GM04504 (cell line): ENCODE measurements at places on chromosomes 3 and 15.
A peak's percentile ranks its signal among the peaks of the same experiment; 100 is the strongest.

DNA sequence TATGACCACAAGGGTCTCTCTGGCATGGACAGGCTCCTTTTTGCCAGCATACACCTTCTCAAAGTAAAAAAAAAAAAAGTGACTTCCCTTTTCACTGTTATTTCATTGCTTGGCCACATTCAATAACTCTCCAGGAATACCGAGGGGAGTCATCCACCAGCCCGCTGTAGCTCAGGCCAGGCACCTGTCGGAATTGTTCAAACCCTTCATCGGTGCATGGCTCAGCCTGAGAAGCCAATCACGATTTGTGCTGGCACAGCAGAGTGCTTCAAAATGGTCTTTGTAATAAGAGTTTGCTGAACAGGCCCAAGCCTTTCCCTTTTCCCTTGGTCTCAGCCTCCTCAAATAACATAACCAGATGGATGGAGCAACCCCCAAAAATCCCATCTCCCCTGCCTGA, 145.4 kb downstream of the PDZRN3 start:
- no peak for DNase-seq

GRCh38 chr3:171313702-171314101, 146.5 kb downstream of the TNIK start:
- DNase-seq = no peak

DNA sequence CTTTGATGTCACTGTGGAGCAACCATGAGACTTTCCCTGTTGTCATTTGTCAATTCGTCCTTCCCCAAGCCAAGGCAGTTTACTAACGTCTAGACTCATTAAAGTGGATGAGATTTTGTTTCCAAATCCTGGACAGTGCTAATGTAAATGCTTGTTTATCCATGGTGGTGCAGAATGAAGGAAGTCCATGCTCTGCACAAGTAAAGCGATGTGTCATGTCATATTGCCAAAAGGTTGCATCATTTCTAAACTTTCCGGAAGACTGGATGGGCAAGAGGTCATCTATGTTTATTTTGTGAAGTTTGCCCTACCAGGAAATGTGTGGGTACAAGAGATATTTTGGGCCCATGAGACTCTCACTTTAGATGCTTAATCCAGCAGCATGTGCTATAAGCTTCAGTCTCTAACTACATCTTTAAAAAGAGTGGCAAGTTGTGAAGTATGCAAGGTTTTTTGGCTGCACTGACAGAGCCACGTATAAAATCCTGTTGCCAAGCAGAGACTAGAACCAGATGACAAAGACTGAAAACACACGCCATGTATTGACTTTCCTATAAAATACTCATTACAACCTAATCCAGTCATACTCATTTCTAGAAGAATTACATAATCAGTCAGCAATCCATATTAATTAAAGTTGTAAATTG, 72.1 kb upstream of the FNDC3B start:
- DNase-seq = peak; percentile 86

GRCh38 chr3:66717806-66718205, 217.0 kb upstream of the LRIG1 start:
- DNase-seq = no peak

DNA sequence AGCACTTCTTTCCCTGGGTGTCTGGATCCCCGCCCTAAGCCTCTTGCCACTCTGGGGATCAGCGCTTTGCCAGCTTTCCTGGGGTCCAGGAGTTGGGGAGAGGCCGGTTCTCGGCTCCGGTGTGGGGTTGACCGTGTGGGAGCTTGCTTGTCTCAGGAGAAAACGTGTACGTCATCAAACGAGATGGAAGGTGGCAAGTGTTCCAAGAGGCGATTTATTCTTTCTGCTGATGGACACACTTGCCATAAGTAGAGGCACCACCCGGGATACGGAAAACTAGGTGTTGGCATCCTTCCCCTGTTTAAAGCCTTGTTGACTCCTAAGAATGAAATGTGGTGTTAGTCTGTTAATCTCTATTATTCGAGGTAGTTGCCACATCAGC, 295 bp downstream of the ZWILCH start:
- DNase-seq = no peak

- DNase-seq = no peak
Observed at GRCh38 chr15:27722102-27722501, 377.0 kb downstream of the OCA2 start.

DNA sequence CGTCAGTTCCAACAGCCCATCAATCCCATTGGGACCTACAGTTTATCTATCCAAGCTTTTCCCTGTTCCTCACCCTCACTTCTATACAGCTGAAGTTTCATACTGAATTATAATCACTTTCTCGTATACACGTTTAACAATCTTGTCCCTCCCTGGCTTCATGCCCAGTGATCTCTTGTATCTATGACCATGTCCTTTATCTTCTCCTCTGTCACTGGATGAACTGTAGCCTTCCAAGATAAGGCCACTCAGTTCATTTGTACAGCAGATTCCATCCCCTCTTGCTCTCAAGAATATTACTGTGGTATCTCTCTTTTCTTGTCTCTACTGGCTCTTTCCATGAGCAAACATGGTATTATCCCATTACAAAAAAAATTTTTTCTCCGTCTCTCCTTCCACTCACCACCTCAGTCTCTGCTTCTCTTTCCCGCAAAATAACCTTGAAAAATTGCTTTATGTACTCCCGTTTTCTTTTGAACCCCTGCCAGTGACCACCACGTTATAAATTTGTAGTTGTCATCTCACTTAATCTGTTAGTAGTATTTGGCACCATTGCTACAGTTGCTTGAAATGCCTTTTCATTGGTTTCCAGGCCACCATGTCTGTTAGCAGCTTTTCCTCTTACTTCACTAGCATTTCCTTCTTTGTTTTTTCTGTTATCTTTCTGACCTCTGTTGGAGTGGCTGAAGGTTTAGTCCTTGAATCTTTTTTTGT, 9.4 kb downstream of the CTNNB1 start:
- DNase-seq = no peak

DNA sequence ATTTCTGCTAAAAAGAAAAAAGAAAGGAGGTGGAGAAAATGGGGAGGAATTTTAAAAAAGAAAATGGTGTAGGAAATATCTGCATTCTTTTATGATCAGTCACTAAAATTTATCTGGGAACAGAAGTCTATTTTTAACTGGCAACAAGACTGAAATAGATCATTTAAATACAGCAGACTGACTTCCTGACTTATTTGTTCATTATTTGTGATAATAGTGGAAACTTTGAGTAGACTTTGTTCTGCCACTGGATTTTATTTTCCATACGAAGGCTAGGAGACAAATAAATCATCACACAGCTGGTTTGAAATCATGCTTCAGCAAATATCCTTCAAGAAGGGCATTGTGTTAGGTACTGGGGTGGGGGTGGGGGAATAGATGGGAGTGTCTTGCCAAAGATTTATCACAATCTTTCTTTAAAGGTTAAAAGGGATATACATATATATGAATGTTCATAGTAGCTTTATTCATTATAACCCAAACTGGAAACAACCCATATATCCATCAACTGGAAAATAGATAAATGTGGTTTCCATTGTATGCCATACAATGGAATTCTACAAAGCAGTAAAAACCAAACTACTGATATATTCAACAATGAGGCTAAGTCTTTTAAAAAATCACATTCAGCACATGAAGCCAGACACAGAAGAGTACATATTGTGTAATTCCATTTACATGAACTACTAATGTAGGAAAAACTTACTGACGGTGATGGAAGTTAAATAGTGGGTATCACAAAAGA, 4.7 kb upstream of the CLASP2 start:
- DNase-seq = no peak

DNA sequence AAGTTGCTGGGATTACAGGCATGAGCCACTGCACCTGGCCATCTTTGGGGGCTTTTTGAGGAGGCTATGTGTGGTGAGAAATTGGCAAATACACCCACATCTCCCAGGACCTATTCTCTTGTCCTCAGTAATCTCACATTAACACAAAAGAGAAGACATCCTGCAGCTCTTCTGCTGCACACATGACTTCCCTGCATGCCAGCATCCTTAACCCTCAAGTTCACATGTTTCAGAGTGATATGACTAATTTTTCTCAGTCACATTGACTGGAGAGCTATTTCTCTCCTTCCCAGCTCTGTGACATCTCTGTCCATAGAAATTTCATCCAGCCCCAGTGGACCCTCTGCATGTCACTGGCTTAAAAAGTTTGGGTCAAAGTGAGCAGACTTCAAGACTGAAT, 1.9 kb upstream of the SKIC8 start:
- DNase-seq = no peak

GRCh38 chr3:28050885-28051284, 190.5 kb upstream of the CMC1 start:
- DNase-seq = peak; percentile 62

DNA sequence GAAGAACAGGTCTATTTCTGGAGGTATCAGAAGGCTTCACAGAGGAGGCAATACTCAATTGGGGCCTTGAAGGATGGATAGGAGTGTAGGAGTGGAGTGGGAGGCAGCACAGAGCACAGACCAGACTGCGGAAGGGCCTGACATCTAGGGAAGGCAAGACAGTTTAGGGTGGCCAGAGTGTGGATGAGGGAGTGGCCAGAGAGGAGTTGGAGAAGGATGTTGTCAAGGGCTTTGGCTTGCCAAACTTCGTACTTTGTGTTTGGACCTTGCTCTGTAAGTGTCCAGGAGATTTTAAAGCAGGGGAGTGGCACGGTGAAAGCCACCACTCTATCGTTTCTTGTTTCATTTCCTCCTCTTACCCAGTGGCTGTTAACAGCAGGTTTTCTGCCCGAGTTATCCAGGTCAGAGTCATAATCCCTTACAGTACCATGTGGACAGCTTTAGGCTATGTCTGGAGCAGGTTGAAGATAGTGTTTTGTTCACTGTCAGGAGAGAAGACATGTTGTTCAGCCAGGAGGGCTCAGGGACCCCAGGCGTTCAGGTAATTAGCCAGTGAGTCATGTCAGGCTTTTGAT, 12.3 kb downstream of the SMAD3 start:
- DNase-seq = no peak

GRCh38 chr3:133673746-133674145, 12.0 kb upstream of the TOPBP1 start:
- no peak for DNase-seq

DNA sequence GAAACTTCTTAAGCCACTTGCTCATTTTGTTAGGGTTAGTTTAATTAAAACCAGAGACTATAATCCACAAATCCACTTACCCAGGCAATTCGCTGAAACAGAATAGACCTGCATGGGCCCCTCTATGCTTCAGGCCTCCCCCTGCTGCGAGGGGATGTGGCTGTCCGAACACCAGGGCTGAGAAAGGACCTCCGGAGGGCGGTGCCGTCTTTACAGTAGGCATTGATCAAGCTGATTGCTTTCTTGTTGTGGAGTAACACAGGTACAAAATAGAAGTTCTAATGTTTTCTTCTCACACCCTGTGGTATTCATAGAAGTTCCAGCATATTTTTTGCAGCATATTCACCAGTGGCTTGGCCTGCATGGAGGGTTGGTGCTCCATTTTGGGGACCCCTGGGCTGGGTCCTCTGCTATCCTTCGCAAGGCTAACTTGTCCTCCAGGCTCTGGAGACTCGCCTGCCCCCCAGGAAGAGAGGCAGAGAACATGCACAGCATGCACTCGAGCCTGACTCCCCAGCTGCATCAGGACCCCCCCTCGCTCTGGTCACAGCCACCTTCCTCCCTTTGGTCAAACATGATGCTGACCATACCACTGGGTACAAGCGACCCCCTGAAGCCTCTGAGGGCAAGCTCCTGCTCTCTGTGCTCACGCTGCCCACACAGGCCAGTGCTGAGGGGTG, 55.3 kb downstream of the TPRA1 start:
- no peak for DNase-seq

GRCh38 chr3:107704477-107704876, 181.7 kb downstream of the BBX start:
- no peak for DNase-seq

GRCh38 chr15:80753161-80753560, 26.0 kb upstream of the CEMIP start:
- no peak for DNase-seq

DNA sequence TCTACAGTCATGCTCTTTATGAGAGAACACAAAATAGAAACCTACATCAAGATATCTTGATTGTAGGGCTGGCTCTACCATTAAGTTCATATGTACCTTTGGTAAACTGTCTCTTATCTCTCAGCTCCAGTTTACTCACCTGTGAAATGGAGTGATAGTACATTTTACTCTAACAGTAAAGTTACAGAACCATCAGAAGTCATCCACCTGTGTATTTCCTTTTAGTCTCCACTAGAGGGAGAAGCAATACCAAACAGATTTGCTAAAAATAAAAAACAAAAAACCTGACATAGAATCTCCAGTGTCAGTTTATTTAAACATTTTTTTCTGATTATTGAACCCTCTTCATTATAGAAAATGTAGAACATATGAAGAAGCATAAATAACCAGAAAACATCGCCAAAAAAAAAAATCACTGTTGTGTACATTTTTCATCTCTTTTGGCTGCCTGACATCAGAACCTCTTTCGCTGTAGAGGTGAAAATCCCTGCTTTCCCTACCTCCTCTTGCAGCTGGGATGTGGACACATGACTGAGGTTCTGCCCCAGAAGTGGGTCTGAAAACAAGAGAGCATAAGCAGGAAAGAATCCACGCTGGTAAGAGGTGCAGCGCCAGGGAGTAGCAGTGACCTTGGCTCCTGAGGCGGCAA, 48.7 kb upstream of the WDR72 start:
- DNase-seq = no peak

DNA sequence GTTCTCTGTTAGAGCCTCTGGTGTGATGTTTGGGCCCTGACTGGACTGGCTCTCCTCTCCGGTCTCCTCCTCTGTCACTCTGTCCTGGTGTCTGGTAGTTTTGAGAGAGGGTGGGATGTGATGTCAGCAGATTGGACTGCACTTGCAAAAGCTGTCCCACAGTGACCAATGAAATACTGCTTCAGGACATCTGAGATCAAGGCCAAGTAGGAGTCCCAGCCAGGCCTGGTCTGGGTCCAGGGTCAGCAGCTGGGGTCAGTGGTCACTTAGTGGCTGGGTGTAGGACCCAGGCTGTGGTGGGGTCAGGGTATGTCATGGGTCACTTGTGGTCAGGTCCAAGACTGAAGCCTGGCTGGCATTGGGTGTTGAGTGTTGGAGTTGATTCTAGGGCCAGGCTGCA, 20.9 kb downstream of the ALDH1L1 start:
- DNase-seq = no peak

- DNase-seq = no peak
Observed at GRCh38 chr3:17915341-17915740, 172.9 kb upstream of the TBC1D5 start.

DNA sequence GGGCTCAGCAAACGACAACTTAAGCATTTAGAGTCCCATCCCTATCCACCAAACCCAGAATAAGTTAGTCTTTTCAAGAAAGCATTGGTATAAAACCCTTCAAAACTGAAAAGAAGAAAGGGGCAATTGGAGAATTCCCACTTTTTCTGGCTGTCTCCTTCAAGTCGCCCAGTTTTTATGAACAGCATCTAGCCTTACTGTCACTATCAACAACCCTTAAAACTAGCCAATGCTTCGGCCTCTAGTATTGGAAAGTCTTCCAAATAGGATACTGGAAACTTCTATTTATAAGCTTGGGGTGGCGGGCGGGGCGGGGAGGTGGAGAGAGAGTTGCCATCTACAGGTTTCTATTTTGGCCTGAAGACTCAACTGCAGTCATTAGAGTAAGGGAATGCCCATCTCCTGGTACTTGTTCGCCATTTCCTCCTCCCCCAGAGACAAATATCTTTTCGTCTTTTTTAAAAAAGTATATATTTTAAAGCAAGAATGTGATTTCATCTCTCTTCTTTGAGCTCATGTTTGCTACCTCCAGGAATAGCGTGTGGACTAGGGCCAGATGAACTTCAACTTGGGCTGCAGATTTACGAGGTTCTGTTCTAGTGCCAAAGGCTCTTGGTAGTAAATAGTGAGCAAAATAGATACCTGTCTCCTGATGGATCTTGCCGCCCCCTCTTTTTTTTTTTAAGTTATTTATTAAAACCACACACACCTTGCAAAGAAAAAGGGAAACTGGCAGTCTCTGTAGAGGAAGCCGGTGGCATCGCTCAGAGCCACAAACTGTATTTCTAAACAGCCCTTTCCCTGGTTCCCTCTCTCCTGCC, 2.7 kb downstream of the BCL6 start:
- DNase-seq = no peak
